ENCODE measurements at places on chromosomes 3 and 15.

GRCh38 chr3:66989860-66990696 is 8.0 kb upstream of the KBTBD8 start:
- DNase-seq: peak; percentile 10

DNA sequence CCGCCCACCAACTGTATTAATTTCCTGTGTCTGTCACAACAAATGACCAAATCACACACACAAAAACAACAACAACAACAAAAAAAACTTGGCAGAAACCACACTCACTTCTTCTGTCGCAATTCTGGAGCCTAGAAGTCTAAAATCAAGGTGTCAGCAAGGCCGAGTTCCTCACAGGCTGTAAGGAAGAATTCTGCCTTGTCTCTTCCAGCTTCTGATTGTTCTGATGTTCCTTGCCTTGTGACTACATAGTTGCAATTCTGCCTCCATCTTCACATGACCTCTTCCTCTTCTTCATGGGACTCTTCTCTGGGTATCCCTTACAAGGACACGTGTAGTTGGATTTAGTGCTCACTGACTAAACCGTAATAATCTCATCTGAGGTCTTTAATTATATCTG is 61.4 kb downstream of the IL12A start:
- no peak for DNase-seq

DNA sequence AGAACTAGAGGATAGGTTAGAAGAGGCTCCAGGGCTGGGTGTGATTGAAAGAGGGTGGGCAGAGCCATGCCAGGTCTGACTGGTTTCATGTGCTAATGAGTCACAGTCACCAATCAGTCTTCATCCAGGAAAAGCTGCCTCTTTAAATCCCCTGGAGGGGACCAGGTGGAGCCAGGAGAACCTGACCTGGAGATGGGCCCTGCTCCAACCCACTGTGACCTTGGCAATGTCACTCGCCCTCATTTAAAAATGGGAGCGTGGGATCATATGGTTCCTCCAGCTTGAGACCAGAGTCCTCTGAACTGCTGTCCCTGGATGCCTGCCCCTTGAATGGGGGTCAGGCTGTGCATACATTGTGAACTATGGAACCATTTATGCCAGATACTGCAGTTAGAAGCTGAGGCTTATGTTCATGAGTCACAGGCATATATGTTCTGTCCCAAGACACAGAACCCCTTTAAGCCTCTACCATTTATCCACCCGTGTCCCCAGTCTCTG is 23.0 kb downstream of the HES1 start:
- no peak for DNase-seq

DNA sequence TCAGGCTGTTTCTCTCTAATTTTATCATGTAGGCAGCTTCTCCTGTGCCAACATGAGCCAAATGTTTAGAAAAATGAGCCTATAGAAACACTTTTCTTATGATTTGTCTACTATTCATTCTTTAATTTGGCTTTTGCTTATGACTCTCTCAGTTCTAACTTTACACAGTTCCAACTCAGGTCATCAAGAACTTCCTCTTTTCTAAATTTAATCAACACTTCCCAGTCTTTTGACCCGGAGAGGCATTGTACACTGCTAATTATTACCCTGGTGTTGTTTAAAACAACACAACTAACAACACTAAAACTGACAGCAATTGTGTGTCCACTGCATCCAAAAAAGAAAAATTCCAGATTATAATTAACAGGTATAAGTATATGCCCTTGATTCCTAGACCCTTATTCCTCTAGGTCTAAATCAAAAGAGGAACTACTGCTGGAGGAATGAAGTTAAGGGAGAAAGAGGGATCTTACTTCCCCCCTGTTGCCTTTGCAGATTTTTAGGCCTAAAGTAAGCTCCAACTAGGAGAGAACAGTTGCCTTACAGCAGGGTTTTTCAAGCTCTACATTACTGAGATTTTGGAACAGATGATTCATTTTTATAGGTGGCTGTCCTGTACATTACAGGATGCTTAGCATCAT is 332.2 kb upstream of the GOLIM4 start:
- DNase-seq: no peak

- DNase-seq: no peak
Measured at GRCh38 chr3:107251819-107252218, 125.4 kb upstream of the CCDC54 start.

- DNase-seq: no peak
Measured at GRCh38 chr3:7934362-7934761, 567.3 kb upstream of the LMCD1 start.

DNA sequence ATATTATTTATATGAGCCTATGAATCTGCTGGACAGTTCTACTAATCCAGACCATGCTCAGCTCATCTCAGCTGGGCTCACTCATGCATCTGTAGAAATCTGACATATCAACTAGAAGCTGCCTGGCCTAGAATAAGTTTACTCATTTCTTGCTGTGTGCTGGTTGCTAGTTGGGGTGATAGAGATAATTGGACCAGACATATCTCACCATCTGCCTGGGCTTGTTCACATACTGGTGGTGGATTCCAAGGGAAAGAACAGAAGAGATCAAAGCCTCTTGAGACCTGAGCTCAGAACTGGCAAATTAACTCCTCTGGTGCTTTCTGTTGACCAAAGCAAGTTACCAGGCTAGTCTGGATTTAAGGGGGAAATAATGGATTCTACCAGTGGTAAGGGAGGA is 109.1 kb downstream of the NSUN3 start:
- DNase-seq: no peak

DNA sequence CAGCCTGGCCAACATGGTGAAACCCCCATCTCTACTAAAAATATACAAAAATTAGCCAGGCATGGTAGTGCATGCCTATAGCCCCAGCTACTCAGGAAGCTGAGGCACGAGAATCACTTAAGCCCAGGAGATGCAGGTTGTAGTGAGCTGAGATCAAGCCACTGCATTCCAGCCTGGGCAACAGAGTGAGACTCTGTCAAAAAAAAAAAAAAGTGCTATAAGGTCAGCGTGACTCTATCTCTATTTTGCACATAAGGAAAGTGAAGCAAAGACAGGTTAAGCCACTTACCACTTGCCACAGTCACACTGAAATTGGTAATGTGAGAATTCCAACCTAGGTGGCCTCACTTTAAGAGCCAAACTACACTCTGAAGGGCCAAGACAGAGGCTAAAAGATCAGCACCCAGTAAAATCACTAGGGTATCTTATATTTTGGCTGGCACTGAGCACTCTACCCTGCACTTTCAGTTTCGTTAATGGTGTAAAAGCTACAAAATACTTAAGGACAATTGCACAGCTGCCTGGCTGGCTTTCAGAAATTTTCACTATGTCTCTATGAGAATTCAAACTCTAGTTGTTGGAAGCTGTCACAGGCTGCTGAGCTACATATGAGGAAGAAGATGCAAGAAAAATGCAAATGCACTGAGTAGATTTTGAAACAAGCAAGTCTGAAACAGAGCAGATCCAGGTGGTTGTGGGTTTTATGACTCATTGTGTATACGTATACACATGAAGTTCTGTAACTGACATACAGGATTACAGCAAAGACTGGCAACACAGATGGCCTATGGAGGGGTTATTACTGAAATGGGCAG is 32.7 kb downstream of the TRANK1 start:
- DNase-seq: no peak

DNA sequence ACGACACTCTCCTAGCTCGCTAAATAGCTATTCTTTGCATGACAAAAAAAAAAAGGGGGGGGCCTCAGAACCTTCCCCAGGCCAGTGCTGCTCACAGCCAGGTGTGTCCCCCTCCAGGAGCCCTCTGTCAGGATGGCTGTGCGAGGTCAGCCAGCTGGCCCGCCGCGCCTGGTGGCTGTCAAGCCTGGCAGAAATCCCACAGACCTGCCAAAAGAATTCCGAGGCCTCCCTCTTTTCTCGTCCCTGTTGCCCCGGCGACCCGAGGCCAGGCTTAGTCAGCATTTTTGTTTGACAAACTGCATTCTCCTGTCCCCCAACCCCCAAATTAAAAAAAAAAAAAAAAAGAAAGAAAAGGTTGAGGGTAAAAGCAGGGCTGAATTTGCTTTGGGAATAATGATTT is 61.9 kb downstream of the TM4SF4 start:
- no peak for DNase-seq

DNA sequence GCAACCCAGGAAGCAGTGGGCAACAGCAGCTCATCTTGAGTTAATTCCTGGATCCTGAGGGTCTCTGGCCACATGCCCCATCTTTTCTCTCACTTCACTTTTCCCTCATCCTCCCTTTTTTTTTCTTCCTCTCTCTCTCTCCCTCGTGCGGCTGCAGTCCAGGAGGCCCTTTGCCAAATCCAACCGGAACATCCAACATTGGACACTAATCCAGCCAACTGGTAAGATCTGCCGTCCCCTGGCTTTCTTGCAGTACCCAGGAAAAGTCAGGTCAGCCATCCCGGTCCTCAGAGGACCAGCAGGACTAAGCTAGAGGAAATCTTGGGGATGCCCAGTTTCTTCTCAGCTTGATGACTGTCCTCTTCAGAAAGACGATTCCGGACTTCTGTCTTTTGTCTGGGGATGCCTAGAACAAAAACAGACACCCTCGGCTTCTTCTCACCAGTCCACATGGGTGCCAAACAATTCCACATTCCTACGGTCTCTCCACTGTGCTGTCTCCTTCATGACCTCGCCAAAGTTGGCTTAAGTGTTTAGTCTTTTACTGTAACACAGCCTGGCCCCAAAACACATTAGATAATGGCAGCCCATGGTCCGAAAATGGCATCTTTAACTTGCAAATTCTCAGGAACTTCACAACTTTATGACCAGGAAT is 115.6 kb downstream of the GSK3B start:
- DNase-seq: no peak

GRCh38 chr15:37891766-37892368 is 42.6 kb upstream of the TMCO5A start:
- no peak for DNase-seq

DNA sequence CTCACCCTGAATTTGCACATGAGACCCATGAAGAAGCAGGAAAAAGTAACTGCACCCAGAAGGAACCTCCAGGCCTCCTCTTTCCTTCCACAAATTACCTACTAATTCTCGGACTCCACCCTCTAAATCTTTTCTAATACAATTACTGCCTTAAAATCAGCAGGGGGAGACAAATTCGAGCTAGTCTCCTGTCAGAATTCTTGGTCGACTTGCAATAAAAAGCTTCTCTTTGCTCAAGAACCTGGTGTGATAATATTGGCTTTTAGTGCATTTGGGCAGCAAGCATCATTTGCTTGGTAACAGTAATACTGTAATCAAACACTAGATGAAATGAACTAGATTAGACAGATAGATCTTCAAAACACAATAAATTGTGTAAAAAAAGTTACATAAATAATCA is 281.9 kb downstream of the RAP2B start:
- DNase-seq: no peak

DNA sequence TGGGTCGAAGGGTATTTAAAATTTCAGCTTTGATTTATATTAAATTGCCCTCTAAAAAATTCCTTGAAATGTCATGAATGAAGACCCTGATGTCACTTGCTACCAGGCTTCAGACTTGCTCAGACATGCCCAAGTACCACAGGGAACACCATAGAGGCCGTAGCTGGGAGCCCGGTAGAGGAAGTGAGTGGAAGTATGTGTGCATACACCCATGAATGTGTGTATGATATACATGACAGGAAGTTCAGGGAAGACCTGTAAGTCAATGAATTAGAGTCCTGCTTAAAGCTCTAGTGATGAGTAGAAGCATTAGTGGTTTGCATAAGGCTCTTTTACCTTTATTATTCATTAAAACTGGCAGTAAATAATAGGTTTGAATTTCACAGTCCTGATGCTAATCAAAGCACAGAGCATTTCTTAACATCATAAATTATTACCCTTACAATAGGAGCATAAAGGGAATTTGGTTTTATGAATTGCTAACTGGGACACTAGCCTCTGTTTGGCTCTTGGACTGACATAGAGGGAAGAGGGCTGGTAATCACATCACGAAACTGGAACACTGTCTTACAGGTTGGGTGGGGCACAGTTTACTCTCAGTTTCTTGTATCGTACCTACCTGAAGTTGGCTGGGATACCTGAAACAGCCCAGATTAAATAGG is 144.4 kb downstream of the CHST2 start:
- no peak for DNase-seq

GRCh38 chr3:32405155-32405554 is 13.5 kb downstream of the CMTM7 start:
- DNase-seq: no peak

GRCh38 chr3:468172-468571 is 271.6 kb downstream of the CHL1 start:
- DNase-seq: no peak

- no peak for DNase-seq
Measured at GRCh38 chr15:80028937-80029336, 30.5 kb upstream of the ZFAND6 start.

DNA sequence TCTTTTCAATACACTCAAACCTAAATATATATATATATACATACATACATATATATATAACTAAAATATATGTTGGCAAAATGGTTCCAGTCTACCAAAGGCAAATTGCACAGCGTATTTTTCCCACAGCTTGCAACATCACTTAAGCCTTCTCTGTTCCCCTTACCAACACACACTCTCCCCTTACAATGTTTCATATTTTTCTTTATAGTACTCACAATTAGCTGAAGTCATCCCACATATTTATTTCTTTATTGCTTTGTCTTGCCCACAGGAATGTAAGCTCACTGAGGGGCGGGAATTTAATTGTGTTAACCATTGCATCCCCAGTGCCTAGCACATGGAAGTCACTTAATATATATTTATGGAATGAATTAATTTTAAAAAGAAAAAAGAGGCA is 288.3 kb downstream of the ULK4 start:
- DNase-seq: no peak

- DNase-seq: no peak
Measured at GRCh38 chr3:41601404-41601987, 360.4 kb downstream of the ULK4 start.

DNA sequence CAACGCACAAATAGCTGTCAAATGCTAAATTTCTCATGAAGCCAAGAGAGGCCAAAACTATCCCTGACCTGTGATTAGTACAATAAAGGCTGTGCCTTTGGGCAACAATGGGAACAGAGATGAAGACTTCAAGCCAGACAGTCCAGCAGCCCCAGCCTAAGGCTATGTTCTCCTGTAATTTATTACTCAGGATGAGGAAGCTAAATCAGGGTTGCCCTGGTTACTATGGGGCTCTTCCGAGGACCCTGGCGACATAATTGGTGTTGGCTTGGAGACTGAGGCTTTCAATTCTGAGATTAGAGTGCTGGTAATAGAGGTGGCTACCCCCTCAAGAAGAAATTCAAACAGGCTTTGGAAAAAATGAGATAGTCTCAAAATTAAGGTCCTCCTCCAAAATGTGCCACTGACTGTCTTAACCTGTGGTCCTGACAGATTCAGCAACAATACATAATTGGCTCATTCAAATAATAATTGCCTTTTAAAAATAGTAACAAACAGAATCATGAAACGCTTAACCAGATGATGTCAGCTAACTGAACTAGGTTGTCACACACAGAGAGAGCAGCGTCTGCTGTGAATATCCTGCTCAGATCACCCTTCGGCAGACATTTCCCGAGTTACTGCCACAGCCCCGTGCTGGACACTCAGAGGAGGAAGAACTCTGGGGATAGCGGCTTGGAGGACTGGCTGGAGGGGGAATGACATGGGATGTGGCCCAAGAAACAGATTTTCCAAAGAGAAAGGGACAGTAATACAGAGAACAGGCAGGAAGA is 43.0 kb downstream of the NSMCE3 start:
- DNase-seq: no peak
